ENCODE measurements at places on chromosomes 6 and 20. TPM values are rescaled to one million over a fixed set of nuclear protein-coding genes. Genes with fewer than 3 reads are reported as not detected.

The GSTA2 gene
- total RNA-seq = not detected

The EGFL8 gene
- total RNA-seq = 10.2 TPM

The PLN gene
- 187 TPM for total RNA-seq

The SLC17A9 gene
- total RNA-seq = 2.5 TPM

The BIRC7 gene
- total RNA-seq = 0.54 TPM

The WFDC8 gene
- total RNA-seq = not detected

The SRMS gene
- not detected for total RNA-seq

The ABHD16B gene
- total RNA-seq = not detected

The ECI2 gene
- total RNA-seq = 88.6 TPM

The LPIN3 gene
- total RNA-seq = 17.0 TPM

The HMGCLL1 gene
- 16.2 TPM for total RNA-seq

The BNIP5 gene
- total RNA-seq = 0.12 TPM

The SCUBE3 gene
- 74.9 TPM for total RNA-seq

The RIN2 gene
- total RNA-seq = 33.8 TPM

The CPNE5 gene
- 29.2 TPM for total RNA-seq

The COL9A1 gene
- total RNA-seq = 7.6 TPM

The MYL9 gene
- 882 TPM for total RNA-seq

The WFDC10B gene
- total RNA-seq = not detected

The DNAH8 gene
- total RNA-seq = not detected

The TGM3 gene
- not detected for total RNA-seq

The GNRH2 gene
- total RNA-seq = 5.3 TPM

The CEP162 gene
- total RNA-seq = 6.2 TPM

The PRPH2 gene
- 7.3 TPM for total RNA-seq

The BTN1A1 gene
- not detected for total RNA-seq

The BANF2 gene
- total RNA-seq = not detected

The ETV7 gene
- total RNA-seq = not detected

The DPPA5 gene
- not detected for total RNA-seq

The SOX12 gene
- 79.8 TPM for total RNA-seq

The PRSS16 gene
- 4.4 TPM for total RNA-seq

The EYS gene
- under 0.01 TPM for total RNA-seq

The GSTA3 gene
- total RNA-seq = 0.32 TPM

The MLN gene
- total RNA-seq = not detected

The SMIM28 gene
- not detected for total RNA-seq

The DEFB115 gene
- total RNA-seq = not detected

The SLC32A1 gene
- total RNA-seq = not detected

The HDGFL1 gene
- not detected for total RNA-seq

The SPAG4 gene
- total RNA-seq = 12.8 TPM

The TREM2 gene
- total RNA-seq = not detected

The SIRPB1 gene
- not detected for total RNA-seq

The NCOA6 gene
- total RNA-seq = 9.9 TPM

The IMPG1 gene
- total RNA-seq = 0.74 TPM

The HLA-DQB2 gene
- not detected for total RNA-seq

The VSX1 gene
- not detected for total RNA-seq

The ACTL10 gene
- total RNA-seq = 1.5 TPM

The HLA-A gene
- total RNA-seq = 177 TPM

The ENPP5 gene
- total RNA-seq = 2.6 TPM

The STX7 gene
- 37.2 TPM for total RNA-seq

The TNFAIP3 gene
- 12.2 TPM for total RNA-seq

The MATN4 gene
- total RNA-seq = not detected

The ZC2HC1B gene
- not detected for total RNA-seq

The NELFE gene
- 165 TPM for total RNA-seq

The KIAA1755 gene
- not detected for total RNA-seq

The BCKDHB gene
- total RNA-seq = 17.6 TPM

The SPATA25 gene
- total RNA-seq = 42.8 TPM

The DLK2 gene
- total RNA-seq = 4.4 TPM

The NNAT gene
- total RNA-seq = 3.6 TPM

The HTR1E gene
- total RNA-seq = not detected

The DEFB132 gene
- not detected for total RNA-seq
